Stimulated activated CD4-positive, alpha-beta T cell treated with anti-CD3 and anti-CD28 coated beads, Interleukin-15, amount 100 ng/mL, for 1 hour (primary cell): ENCODE measurements at places on chromosomes 5 and 9.

- DNase-seq, result no peak
These were observed 300.2 kb downstream of the GLIS3 start for GRCh38 chr9:3999706-4000105.

- DNase-seq, result no peak
These were observed 101.8 kb upstream of the MAST4 start for GRCh38 chr5:66494437-66494836.

GRCh38 chr9:28232686-28233085 lies 659.4 kb upstream of the C9orf72 start:
- DNase-seq, result no peak

GRCh38 chr5:85823462-85824426 lies 794.0 kb upstream of the COX7C start:
- no peak for DNase-seq

GRCh38 chr9:4022435-4023067 lies 277.3 kb downstream of the GLIS3 start:
- DNase-seq, result no peak

DNA sequence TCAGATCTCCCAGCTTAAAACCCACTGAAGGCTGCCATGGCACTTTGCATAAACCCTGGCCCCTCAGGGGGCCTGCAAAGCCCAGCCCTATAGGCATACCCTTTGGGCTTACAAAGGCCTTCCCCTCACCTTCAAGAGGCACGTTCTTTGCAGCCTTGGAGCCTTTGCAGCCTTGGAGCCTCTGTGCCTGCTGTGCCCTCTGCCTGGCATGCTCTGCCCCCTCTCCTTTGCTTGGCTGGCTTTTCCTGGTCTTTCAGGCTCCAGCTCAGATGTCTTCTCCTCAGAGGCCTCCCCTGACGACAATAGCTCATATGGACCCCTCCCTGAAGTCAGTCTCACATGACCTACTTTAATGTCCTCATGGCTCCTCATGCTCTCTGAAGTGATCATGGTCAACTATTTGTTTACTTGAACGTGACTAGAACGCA lies 60.3 kb downstream of the CXXC5 start:
- no peak for DNase-seq

DNA sequence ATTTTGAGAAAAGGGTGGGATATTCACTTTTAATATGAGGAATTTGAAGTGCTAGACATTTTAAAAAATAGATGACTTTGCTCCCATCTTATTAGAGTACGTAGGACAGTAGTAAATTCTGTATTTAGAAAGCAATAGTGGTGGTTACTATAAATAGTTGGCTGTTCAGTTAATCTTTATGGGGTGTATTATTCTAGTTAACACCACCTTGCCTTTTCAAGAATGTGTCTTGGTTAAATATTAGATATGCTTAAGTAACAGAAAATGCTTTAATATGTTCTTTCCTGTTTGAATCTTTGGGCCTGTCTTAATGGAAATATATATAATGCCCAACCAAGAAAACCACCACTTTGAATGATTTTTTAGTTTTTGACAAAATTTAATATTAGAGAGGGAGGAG lies 608.7 kb upstream of the FAM174A start:
- DNase-seq, result no peak

DNA sequence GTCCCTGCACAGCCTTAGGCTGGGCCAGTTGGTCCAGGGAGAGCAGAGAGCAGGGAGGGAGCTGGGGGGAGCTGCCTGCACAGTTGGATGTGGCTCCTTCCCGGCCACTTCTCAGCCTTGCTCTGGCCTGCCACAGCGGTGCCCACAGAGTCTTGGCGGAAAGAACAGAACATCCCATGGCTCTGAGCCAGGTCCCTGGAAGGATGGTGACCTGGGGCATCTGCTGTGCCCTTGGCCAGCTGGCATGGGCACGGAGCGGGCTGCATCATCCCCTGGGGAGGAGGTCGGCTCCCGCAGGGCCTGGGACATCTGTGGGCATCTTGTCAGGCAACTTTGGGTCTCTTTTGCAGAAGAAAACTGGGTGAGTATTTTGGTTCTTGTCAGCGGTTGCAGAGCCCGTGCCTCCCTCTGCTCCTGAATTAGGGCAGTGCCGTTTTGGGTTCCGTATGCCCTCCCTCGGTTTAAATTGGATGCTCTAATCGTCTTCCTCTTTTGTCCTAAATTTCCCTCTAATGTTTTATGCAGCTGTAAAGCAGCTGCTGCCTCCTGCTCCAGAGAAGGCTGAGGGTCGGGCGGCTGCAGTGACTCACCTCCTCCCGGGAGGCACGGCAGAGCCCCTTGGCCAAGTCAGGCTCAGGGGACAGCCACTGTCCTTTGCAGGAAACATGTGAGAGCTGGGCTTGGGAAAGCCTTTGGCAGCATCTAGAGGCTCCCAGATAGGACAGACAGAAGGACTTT lies 10.5 kb upstream of the NACC2 start:
- no peak for DNase-seq

GRCh38 chr9:112817860-112818203 lies 67.3 kb downstream of the SNX30 start:
- no peak for DNase-seq

DNA sequence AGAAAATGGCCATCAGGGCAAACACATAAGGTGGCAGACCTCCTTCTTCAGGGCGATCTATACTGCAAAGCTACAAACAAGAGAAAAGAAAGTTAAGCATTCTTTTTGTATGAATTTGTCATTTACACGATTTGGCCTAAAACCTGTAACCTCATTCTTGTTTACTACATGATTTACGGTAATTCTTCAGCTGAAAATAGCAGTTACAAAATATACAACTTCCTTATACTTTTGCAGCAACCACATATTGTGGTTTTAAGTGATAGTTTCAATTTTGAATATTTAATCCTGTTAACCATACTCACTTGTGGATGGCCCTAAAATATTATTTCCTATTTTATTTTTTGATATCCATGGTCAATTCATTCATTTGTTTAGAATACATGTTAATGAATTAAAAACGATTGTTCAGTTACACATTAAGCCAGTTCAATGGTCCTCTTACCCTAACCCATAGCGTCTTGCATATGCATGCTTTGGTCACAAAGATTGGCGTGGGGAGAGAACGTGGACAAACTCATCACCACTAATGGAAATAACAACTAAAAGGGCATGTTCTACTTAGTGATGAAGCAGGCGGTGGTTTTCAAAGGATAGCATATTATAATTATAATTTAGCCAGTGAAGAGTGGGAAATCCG lies 16.6 kb downstream of the TUT7 start:
- DNase-seq, result no peak

GRCh38 chr5:57249265-57249874 lies 75.5 kb downstream of the GPBP1 start:
- no peak for DNase-seq

- no peak for DNase-seq
These were observed 152.5 kb upstream of the RAI14 start for GRCh38 chr5:34503379-34504253.

GRCh38 chr5:135135530-135136226 lies 101.7 kb upstream of the PITX1 start:
- no peak for DNase-seq

GRCh38 chr5:96576876-96577275 lies 85.3 kb upstream of the CAST start:
- DNase-seq, result no peak

DNA sequence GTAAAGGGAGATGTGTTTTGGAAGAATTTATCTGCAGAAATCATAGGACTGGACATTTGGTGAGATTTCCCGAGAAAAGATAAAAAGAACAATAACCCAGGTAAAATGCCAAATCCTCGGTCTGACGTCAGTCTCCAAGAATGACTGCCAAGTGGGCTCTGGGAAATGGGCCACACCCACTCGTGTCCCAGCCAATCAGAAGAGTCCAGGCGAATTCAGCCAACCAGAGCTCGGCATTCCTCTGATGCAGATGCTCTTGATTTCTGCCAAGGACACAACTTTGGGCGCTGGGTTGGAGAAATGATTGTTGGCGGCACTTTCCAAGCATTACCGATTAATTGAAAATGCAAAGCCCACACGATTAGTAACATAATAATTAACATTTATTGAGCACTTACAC lies 73.3 kb downstream of the FGF18 start:
- DNase-seq, result no peak

DNA sequence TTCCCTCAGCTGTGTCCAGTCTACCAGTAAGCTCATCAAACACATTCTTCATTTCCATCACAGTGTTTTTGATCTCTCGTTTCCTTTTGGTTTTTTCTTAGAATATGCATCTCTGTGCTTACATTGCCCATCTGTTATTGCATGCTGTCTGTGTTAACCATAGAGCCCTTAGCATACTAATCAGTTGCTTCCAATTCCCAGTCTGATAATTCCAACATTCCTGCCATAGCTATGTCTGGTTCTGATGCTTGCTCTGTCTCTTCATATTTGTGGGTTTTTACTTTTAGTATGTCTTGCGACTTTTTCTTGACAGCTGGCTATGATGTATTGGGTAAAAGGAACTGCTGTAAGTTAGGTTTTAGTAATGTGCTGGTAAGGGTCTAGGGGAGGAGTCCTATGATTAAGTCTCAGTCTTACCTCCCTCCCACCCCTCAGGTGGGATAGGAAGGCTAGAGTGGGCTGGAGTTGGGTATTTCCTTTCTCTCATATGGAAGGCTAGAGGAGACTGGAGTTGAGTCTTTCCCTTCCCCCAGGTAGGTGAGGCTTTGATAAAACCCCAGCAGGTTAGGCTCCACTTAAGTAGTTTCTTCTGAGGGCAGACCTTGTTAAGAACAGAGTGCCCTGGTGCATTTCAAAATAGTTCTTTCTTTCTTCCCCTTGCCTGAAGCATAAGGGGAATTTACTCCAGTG lies 99.1 kb upstream of the RASGRF2 start:
- DNase-seq, result no peak

DNA sequence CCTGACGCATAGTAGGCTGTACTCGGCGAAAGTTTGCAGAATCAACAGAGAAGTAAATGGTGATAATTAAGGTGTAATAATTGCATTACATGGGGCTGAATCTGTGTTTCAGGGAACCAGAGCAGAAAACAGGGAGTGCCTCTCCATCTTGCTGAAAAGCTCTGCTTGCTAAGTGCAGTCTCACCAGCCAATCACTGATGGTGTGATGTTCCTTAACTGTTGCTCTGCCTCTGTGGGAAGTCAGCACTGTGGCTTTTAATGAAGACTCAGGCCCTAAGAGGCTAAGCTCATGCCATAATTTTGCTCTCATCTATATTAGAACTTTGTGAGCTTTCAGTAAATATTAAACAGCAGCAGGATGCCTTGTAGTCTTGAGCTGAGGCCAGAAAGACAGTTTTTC lies 4.5 kb downstream of the PHF24 start:
- no peak for DNase-seq

DNA sequence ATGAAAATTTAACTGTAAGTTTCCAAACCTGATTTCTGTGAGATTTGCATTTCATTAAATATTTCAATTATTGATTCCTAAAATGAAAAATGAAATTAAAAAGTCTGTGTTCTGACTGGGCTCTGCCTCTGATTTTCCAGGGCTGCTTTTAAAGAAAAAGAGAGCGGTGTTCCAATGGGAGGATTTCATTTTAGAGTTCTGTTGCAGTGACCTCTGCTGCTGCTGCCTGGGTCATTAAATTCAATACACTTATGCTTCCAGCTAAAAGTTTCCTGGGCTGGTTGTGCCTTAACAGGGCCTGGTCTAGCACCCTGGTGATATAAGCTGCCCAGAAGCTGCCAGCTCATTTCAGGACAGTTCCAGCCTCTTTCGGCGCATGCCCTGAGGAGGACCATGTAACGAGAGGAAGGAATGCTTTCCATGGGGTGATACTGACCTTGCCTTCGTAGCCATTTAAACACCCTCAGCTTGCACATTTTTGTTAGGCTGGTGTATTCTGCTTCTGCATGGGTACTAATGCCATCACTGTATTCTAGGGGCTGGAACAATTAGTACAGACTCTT lies 93.3 kb downstream of the TMEM174 start:
- no peak for DNase-seq

GRCh38 chr5:178325679-178326373 lies 93.2 kb upstream of the PHYKPL start:
- DNase-seq, result no peak

DNA sequence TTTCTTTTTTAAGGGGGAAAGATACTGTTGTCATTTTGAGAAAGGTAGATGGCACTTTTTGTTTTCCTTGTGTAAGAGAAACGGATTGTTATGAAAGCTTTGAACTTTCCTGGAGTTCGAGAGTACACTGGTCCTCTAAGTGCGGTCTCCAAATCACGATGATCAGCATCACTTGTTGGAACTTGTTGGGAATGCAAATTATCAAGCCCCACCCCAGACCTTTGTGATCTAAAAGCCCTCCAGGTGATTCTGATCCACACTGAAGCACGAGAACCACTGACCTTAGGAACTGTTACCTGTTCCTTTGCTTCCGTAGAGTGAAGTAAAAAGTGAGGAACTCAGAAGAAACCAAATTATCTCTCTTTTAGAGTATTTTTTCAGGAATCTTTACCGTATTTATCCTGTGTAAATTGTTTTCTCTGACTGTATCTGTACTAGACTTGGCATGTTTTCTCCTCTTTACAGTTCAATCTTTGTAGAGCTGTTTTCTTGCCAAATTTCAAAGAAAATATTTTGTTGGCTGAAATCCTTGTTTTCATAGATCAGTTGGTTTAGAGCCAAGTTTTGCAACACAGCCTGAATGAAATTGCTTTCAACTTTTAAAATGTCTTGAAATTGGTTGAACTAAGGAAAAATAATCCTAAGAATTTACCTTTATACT lies 4.0 kb downstream of the MAT2B start:
- DNase-seq, result no peak

GRCh38 chr5:172795318-172795977 lies 24.5 kb upstream of the DUSP1 start:
- no peak for DNase-seq

GRCh38 chr5:38045446-38045845 lies 205.6 kb upstream of the GDNF start:
- DNase-seq, result no peak

DNA sequence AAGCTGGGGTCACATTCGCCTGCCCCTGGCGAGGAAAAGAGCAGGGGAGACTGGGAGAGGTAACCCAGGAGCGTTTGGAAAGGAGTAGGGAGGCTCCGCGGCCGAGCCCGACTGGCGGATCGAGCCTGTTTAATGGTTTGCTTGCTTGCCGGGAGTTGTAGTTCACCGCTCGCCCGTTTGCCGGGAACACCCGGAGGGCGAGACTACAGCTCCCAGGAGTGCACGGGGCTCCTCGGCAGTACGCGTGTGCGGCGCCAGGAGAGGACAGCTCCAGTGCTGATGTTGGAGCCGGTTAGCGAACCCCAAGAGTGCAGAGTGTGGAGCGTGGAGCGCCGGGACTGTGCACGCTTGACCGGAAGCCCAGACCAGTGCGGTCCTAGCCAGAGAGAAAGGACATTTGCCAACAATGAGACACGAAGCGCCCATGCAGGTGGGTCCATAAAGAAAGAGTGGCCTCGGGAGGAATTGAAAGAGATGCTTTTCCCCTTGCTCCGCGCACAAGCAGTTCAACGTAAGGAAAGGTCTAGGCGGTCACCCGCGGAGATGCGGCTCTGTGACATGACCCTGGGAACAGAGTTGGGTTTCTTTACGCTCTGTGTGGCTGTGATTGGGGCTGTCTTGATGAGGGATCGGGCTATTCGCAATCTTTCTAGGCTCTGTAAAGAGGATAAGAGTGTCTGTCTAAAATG lies at the start of gene RAB3C:
Gene RAB3C, plus strand, starts transcription at position 273 of the 689 bp plus-strand sequence. Its CDS starts 134 bp downstream, at position 407.
- no peak for DNase-seq

GRCh38 chr5:177220576-177220975 lies 82.9 kb downstream of the RAB24 start:
- DNase-seq, result no peak
